Cardiac ventricle fibroblast (primary cell): ENCODE measurements at places on chromosomes 13 and 19. TPM values are rescaled to one million over a fixed set of nuclear protein-coding genes. Genes with fewer than 3 reads are reported as not detected.

Gene RNU6-9
- not detected in 2 replicates for total RNA-seq

Gene SLAIN1
- total RNA-seq: not detected in 2 replicates

Gene CKM
- not detected in 2 replicates for total RNA-seq

Gene CYP2F1
- total RNA-seq: not detected in 2 replicates

Gene ADAMTS10
- total RNA-seq: 5.7 and 7.9 TPM in 2 replicates

Gene ATP7B
- total RNA-seq: 2.3 and 2.5 TPM in 2 replicates

Gene PRR22
- 0.37 and 0.98 TPM in 2 replicates for total RNA-seq
